A549 treated with Hydrocortisone at 1 μM for 4 hours (cell line): ENCODE measurements at places on chromosomes 4 and X. TPM values are rescaled to one million over a fixed set of nuclear protein-coding genes. Genes with fewer than 3 reads are reported as not detected.

USP17L27 gene
- not detected in 5 replicates for total RNA-seq

PROM1 gene
- 0.39 to 0.56 TPM (median 0.52 TPM) in 5 replicates for total RNA-seq

RNF150 gene
- 0.25 to 0.38 TPM (median 0.32 TPM) in 5 replicates for total RNA-seq

FGFBP1 gene
- total RNA-seq: 2.7 to 3.8 TPM (median 3.3 TPM) in 5 replicates

F8 gene
- total RNA-seq: 3.6 to 4.8 TPM (median 4.5 TPM) in 5 replicates

SHOX gene
- total RNA-seq: not detected in 5 replicates

CXCL8 gene
- total RNA-seq: 5.3 to 10.4 TPM (median 9.5 TPM) in 5 replicates

MCUB gene
- 12.0 to 20.8 TPM (median 17.6 TPM) in 5 replicates for total RNA-seq

MAP3K15 gene
- total RNA-seq: 1.8 to 2.2 TPM (median 1.9 TPM) in 5 replicates

SSX3 gene
- total RNA-seq: not detected in 5 replicates

FAM114A1 gene
- total RNA-seq: 20.9 to 57.2 TPM (median 30.8 TPM) in 5 replicates

CFAP299 gene
- not detected in 5 replicates for total RNA-seq

PTTG2 gene
- not detected in 5 replicates for total RNA-seq

P2RY8 gene
- total RNA-seq: 0.02 to 0.06 TPM (median 0.05 TPM) in 3 of 5 replicates, not detected in the others

MTMR8 gene
- total RNA-seq: 0.33 to 0.85 TPM (median 0.53 TPM) in 5 replicates

SRPX gene
- total RNA-seq: 7.6 to 9.1 TPM (median 8.2 TPM) in 5 replicates

CFAP47 gene
- total RNA-seq: 0.02 TPM in 1 of 5 replicates, not detected in the others

DUX4 gene
- not detected in 5 replicates for total RNA-seq

ARX gene
- total RNA-seq: 0.38 to 0.72 TPM (median 0.62 TPM) in 5 replicates

HSFX4 gene
- total RNA-seq: 0.09 TPM in 1 of 5 replicates, not detected in the others

SPOCK3 gene
- total RNA-seq: 0.13 to 0.36 TPM (median 0.16 TPM) in 5 replicates

NKX3-2 gene
- total RNA-seq: 0.07 to 0.14 TPM (median 0.12 TPM) in 5 replicates

NXT2 gene
- total RNA-seq: 7.1 to 12.5 TPM (median 9.3 TPM) in 5 replicates
